ENCODE measurements at places on chromosomes 5 and 9. TPM values are rescaled to one million over a fixed set of nuclear protein-coding genes. Genes with fewer than 3 reads are reported as not detected.

DNA sequence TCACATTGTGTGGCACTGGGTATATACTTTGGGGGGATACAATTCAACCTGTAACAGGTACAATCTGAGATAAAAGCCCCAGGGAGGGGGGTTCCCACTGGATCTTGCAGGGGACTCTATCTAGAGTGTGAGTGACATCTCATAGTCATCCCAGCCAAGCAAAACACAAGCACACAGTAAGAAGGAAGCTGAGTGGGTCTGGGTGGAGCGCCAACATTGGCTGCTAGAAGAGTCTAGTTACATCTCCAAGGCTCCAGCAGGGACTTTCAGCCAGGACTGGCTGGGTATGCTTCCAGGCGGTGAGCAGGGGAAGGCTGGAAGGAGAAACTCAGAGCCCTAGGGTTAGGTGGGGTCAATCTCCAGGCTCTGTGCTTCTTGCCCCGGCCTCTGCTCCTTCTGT, 53.0 kb downstream of the IL31RA start:
- DNase-seq = no peak

- no peak for DNase-seq
These were observed 946.3 kb downstream of the DTWD2 start for GRCh38 chr5:118042076-118042475.

DNA sequence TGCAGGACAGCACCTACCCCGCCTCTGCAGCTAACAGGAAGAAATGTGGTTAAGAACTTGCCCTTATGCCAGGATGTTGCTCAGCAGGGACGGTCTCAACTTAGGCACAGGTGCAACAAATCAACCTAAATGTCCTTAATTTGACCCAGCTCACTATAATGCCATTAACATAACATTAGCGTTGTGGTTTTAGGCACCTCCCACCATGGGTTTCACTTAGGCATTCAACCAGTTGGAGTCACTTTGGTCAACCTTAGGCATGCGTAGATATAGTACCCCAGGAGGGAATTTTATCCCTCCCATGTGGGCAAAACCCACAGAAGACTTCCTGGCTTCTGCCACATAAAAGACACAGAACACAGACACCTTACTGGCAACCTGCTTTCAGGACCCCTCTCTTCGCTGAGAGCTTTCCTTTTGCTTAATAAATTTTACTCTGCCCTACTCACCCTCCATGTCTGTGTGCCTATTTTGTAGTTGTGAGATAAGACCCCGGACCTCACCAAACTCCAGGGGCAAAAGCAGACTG, 8.7 kb upstream of the ERAP1 start:
- no peak for DNase-seq

DNA sequence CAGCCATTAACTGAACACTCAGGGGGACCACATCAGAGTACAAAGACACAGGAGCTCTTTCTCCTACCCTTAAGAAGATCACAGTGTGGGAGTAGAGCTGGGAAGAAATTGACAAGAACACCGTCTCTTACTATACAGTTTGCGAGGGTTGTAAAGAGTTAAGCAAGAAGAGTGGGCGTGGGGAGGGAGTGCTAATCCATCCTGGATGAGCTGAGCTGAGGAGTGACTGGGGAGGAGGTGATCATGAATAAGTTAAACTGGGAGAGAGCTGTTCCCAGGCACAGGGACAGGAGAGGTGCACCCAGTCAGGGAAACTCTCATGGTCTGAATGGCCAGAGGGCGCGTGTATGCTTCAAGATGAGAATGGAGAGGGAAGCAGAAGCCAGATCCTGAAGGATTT, 17.2 kb downstream of the TAF1L start:
- DNase-seq = no peak

- no peak for DNase-seq
These were observed 86.9 kb upstream of the CTNNA1 start for GRCh38 chr5:138666226-138666742.

- no peak for DNase-seq
These were observed 18.1 kb upstream of the MTX3 start for GRCh38 chr5:80008995-80009765.

DNA sequence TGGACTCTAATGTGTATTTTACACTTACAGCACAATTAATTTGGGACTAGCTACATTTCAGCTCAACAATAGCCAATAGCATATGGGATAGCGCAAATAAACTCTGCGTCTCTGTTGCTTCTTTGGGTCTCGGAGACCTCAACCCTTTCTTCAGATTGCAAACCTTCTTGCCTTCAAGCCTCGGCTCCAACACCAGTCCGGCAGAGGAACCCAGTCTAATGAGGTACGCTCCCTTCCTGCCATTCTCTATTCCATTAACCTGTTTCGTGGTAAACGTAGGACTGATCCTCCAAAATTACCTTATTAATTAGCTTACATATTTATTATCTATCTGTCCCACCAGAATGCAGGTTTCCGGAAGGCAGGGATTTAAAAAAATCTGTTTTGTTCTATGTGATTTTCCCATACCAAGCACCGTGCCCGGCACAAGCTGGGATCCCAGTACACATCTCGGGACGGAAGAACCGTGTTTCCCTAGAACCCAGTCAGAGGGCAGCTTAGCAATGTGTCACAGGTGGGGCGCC, 525 bp upstream of the DAPK1 start:
- DNase-seq = no peak

- no peak for DNase-seq
These were observed 34.0 kb downstream of the ADAM19 start for GRCh38 chr5:157541447-157542118.

DNA sequence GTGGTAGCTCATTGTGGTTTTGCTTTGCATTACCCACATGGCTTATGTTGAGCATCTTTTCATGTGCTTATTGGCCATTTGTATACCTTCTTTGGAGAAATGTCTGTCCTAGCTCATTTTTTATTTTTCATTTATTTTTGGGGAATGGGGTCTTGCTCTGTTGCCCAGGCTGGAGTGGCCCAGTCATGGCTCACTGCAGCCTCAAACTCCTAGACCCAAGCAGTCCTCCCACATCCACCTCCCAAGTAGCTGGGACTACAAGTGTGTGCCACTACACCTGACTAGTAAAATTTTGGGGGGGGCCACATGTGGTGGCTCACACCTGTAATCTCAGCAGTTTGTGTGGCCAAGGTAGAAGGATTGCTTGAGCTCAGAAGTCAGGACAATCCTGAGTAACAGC, 77.4 kb downstream of the UBE2R2 start:
- DNase-seq = no peak

DNA sequence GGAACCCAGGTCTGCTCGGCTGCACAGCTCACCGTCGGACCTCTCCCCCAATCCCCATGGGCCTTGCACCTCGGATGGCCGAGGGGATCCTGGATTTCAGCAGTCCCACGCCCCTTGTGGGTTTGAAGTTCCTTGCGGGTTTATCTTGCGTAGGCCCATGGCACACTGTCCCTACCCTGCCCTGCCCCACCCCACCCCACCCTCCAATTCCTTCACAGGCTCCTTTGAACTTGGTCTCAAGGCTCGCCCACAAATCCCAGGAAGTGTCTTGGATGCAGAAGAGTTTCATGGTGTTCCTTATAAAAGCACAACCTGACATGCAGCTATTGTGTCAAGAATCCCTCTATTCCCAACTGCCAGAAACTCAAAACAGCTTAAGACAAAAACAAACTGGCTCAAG, 11.2 kb upstream of the SMIM23 start:
- DNase-seq = no peak

- DNase-seq = no peak
These were observed 993.0 kb downstream of the MAT2B start for GRCh38 chr5:164498438-164498837.

- no peak for DNase-seq
These were observed 376.4 kb downstream of the DEPDC1B start for GRCh38 chr5:60323596-60323995.

- DNase-seq = no peak
These were observed 15.0 kb downstream of the SKP1 start for GRCh38 chr5:134161513-134162395.

GRCh38 chr5:28403846-28404245, 1365.5 kb upstream of the CDH9 start:
- no peak for DNase-seq

DNA sequence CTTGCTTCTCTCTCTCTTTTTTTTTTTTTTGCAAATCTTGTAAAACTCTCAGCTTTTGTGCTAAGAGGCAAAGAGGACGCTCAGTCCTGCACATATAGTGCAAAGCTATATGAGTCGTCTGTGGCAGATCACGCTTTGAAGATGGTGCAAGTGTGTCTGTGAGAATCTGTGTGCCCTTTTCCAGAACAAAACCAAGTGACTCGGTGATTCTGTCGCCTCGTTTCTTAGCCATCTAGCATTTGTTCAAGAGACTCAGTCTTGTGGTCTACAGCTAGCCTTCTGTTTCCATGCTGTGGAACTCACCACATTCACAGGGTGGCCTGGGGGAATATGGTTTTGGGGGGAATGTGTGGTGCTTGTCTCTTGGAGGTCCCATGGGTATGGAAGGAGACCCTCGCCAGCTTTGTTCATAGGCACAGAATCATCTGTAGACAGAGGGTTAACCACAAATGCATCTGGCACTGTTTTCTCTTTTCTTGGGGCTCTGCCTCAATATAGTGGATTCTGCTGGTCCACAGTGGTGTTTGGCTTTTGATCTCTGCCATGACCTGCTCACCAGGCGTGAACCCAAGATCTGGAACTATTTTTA, 82.1 kb downstream of the C9orf152 start:
- DNase-seq = no peak

DNA sequence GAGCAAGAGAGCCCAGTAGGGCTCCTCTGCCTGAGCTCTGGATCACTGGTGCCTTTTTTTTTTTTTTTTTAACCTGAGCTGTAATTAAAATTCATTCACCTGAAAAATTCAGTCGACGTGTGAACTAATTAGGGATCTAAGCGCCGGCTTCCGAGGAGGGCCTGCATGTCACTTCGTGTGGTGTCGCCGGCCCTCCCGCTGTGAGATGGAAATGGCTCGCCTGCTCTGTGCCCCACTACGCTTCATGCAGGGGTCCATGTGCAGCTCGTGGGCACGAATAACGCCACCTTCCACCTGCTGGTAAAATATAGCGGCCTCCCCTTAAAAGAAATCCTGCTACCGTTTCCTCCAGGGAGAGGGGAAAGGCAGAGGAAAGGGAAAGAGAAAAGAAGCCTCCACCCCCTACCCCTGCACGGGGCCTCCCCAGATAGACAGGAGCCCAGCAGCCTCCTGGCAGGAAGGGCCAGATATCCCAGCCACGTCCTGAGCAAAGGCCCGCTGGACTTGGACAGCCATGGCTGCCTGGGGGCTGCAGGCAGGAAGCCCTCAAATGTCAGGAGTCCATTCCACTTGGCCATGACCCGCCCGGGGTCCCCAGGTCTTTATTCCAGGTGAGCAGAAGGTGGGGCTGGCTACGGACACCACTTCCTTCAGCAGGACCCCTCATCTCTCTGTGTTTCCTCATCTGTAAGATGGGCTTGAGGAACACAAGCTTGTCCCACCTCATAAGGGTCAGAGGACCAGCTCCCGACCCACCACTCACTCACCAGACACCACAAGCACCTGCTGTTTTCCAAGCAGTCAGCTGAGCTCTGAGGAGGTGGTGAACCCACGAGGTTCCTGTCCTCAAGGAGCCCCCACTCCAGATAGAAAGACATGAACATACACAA, 38.2 kb upstream of the ZNF354A start:
- DNase-seq = no peak

GRCh38 chr9:5552301-5552700, 42.0 kb downstream of the PDCD1LG2 start:
- DNase-seq = no peak

DNA sequence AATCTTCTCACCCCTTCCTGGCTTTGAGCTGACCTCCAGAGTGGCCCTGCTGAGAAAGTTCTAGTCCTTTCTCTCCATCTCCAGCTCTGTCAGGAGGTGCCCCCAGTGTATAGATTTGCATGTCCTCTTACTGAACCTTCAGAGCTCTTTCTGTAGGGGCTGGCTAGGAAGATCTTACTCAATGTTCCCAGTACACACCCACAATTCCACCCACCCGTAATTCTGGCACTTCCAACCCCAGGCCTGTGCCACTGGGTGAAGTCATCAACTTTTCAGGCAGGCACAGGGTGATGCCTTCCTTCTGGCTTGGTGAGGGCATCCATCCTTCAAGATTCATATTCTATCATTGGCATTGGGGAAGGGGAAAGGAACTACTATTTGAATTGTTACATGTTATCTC, 75.9 kb downstream of the ACER2 start:
- DNase-seq = no peak

GRCh38 chr9:130659699-130660248, 4.6 kb upstream of the PRDM12 start:
- no peak for DNase-seq

Gene OTP
- not detected for total RNA-seq

Gene FOXD4L3
- total RNA-seq = not detected

Gene NR5A1
- not detected for total RNA-seq

Gene FCN2
- total RNA-seq = not detected

Gene MED22
- total RNA-seq = 62.5 TPM

Gene LRRC19
- total RNA-seq = not detected

Gene TRIM14
- 5.7 TPM for total RNA-seq

Gene KIF4B
- total RNA-seq = not detected
